ENCODE measurements at places on chromosomes 16 and 17. TPM values are rescaled to one million over a fixed set of nuclear protein-coding genes. Genes with fewer than 3 reads are reported as not detected.

- no peak for DNase-seq
- no peaks in the 10 kb centered on the region for H3K36me3 ChIP-seq
- H3K27me3 ChIP-seq, result no peaks in the 10 kb centered on the region
- H3K27ac ChIP-seq, result peak overlapping the region; percentile 34
Measured at GRCh38 chr16:86609661-86610060, 31.3 kb downstream of the FOXL1 start.

DNA sequence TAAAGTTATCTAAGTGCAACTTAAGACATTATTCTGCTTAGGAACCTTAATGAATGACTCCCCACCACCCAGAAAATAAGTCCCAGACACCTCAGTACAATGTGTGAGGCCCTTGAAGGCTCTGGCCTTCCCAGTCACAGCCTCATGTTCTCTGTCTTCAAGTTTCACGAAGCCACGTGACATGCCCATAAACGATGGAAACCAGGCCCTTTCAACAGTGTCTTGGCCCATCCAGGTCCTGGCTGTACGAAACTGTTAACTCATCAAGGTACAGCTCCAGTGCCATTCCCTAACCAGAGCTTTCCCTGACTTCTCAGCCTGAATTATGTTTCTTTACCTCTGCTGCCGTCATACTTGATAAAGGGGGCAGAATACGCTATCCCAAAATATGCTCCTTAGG, 69.0 kb downstream of the ARHGAP17 start:
- H3K36me3 ChIP-seq, result peaks cover 20% of the 10 kb centered on the region
- H3K27me3 ChIP-seq, result no peaks in the 10 kb centered on the region
- H3K27ac ChIP-seq, result no peak overlapping the region
- H3K4me3 ChIP-seq, result no peak overlapping the region
- H3K4me1 ChIP-seq, result no peaks in the 10 kb centered on the region
- no peak for DNase-seq

- DNase-seq, result no peak
- H3K36me3 ChIP-seq, result no peaks in the 10 kb centered on the region
Measured at GRCh38 chr16:53220585-53220984, 165.8 kb downstream of the CHD9 start.

- peak overlapping the region; percentile 64 for H3K27ac ChIP-seq
- no peak for DNase-seq
- peak overlapping the region; percentile 28 for H3K4me3 ChIP-seq
- no peaks in the 10 kb centered on the region for H3K27me3 ChIP-seq
- no peaks in the 10 kb centered on the region for H3K36me3 ChIP-seq
- peaks cover 14% of the 10 kb centered on the region for H3K4me1 ChIP-seq
Measured at GRCh38 chr17:72446525-72447250, 325.9 kb downstream of the SOX9 start.

GRCh38 chr16:8631818-8632465, 10.4 kb downstream of the METTL22 start:
- no peaks in the 10 kb centered on the region for H3K4me1 ChIP-seq
- H3K36me3 ChIP-seq, result peaks cover 44% of the 10 kb centered on the region
- H3K27me3 ChIP-seq, result no peaks in the 10 kb centered on the region
- no peak overlapping the region for H3K27ac ChIP-seq
- H3K4me3 ChIP-seq, result no peak overlapping the region

DNA sequence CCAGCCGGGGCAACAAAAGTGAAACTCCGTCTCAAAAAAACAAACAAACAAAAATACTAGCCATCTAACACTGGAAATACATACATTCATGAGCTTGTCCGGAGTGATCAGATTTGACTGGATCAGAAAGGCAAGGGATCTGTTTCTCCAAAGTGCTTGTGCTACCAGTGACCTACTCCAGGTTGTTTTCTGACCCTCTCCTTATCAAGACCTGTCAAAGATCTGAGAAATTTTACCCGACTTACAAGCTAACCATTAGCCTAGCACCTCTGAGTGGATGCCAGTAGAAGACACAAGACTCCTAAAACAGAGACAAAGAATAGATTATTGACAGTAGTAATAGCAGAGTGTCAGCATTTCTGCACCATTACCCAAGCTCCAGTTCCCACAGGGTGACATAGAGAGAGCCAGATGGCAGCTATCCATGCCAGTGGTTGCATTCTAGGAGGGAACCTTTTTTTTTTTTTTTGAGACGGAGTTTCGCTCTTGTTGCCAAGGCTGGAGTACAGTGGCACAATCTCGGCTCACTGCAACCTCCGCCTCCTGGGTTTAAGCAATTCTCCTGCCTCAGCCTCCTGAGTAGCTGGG, 9.8 kb downstream of the ASPA start:
- no peak for DNase-seq
- H3K4me3 ChIP-seq, result no peak overlapping the region

- H3K27me3 ChIP-seq, result no peaks in the 10 kb centered on the region
- no peak overlapping the region for H3K4me3 ChIP-seq
- H3K36me3 ChIP-seq, result no peaks in the 10 kb centered on the region
Measured at GRCh38 chr16:83674931-83675535, 132.7 kb upstream of the HSBP1 start.

GRCh38 chr17:65820811-65821210, 259.4 kb upstream of the AXIN2 start:
- no peaks in the 10 kb centered on the region for H3K4me1 ChIP-seq
- H3K27me3 ChIP-seq, result no peaks in the 10 kb centered on the region
- H3K4me3 ChIP-seq, result no peak overlapping the region
- no peaks in the 10 kb centered on the region for H3K36me3 ChIP-seq
- no peak for DNase-seq

DNA sequence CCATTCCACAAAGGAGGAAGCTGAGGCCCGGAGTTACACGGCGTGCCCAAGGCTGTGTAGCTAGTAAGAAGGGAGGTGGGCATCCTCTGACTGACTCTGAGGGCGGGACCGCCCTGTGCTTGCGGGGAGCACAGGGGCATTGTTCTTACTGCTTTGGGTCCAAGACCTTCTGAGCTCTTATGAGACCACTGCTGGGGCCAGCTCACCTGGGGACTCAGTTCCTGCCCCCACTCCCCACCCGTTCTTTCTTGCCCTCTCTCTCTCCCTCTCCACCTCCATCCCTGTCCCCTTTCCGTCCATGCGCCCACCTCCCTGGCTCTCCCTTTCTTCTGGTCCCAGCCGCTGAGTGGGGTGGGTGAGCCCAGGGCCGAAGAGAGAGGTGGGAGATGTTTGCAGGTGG, 19.6 kb downstream of the CCR7 start:
- peaks cover 49% of the 10 kb centered on the region for H3K4me1 ChIP-seq
- H3K27me3 ChIP-seq, result no peaks in the 10 kb centered on the region
- DNase-seq, result no peak
- H3K4me3 ChIP-seq, result no peak overlapping the region

GRCh38 chr17:33551911-33552310, 258.8 kb upstream of the ASIC2 start:
- H3K4me1 ChIP-seq, result no peaks in the 10 kb centered on the region
- no peak for DNase-seq
- no peak overlapping the region for H3K4me3 ChIP-seq
- H3K27me3 ChIP-seq, result no peaks in the 10 kb centered on the region
- no peaks in the 10 kb centered on the region for H3K36me3 ChIP-seq

PSME3 gene
- 91.2 TPM for total RNA-seq

CA10 gene
- total RNA-seq, result not detected

APOBR gene
- 1.2 TPM for total RNA-seq

PRR11 gene
- 5.1 TPM for total RNA-seq

PERCC1 gene
- not detected for total RNA-seq

SOX9 gene
- total RNA-seq, result 7.4 TPM

MMP25 gene
- 0.38 TPM for total RNA-seq

KRTAP2-1 gene
- total RNA-seq, result not detected

KRTAP4-5 gene
- total RNA-seq, result not detected

AGRP gene
- total RNA-seq, result not detected
